ENCODE measurements at places on chromosomes 3 and 15.

GRCh38 chr3:39082666-39083313 lies 24.6 kb downstream of the GORASP1 start:
- no peak for DNase-seq

- no peak for DNase-seq
Observed at GRCh38 chr3:29514170-29514569, 233.3 kb downstream of the RBMS3 start.

GRCh38 chr3:198028718-198029117 lies 68.7 kb downstream of the LMLN start:
- DNase-seq, result no peak

- DNase-seq, result no peak
Observed at GRCh38 chr15:80121546-80121945, 31.3 kb upstream of the FAH start.

GRCh38 chr15:77209221-77209620 lies 138.3 kb upstream of the TSPAN3 start:
- DNase-seq, result no peak

GRCh38 chr3:20511863-20512505 lies 326.0 kb upstream of the SGO1 start:
- peak; percentile 51 for DNase-seq

GRCh38 chr3:117417411-117417810 lies 707.8 kb downstream of the TUSC7 start:
- DNase-seq, result no peak

GRCh38 chr3:159907828-159908227 lies 80.8 kb upstream of the IL12A start:
- DNase-seq, result no peak

DNA sequence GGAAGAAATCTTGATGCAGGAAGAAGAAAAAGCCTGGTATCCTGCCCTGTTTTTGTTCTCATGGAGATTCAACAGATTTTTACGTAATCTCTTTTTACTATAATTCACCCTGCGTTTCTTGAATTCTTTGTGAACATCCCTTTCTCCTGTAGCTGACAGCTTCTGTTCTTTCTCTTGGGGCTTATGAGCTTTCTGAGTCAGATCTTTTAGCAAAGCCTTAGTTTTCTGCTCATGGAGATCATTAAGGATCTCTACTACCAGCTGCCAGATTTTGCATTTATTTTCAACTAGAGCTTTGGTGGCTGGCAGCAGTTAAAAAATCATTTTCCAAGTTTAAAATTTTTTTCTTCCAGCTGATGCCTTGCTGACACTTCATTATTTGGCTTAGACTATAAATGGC lies 51.6 kb downstream of the MOBP start:
- no peak for DNase-seq

DNA sequence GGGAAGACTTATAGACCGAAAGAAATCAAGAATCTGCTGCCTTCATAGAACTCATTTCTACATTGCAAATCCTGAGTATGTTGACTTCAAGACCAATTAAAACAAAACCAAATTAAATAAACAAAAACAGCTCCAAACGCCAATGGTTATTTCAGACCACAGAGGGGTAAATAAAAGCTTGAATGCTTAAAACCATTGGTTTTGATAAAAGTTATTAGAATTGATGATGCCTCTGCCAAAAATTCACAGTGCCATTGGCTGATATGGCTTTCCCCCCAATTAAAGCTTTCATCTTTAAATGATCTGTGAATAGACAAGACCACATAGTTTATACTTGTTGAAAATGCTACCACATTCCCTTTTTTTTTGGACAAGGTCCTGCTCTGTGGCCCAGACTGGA lies 188.5 kb downstream of the NFKBIZ start:
- no peak for DNase-seq

DNA sequence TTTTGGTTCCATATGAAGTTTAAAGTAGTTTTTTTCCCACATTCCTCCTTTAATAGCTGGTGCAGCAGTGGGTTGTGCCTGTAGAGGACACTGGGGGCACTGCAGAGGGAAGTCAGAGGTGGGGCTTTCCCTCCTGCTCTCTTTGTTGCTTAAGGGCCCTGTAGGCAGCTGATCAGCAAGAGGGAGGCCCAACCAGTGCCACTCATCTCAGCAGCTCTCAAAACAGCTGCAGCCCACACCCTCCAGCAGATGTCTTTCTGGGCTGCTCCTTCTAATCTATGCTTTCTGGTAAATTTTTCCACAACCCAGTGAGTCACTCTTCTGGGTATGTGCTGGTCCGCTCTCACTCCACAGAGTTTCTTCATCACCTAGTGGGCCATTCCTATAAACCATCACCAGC lies 263.8 kb downstream of the FEZF2 start:
- DNase-seq, result no peak

- peak; percentile 47 for DNase-seq
Observed at GRCh38 chr15:75640483-75641178, 607 bp upstream of the IMP3 start.

DNA sequence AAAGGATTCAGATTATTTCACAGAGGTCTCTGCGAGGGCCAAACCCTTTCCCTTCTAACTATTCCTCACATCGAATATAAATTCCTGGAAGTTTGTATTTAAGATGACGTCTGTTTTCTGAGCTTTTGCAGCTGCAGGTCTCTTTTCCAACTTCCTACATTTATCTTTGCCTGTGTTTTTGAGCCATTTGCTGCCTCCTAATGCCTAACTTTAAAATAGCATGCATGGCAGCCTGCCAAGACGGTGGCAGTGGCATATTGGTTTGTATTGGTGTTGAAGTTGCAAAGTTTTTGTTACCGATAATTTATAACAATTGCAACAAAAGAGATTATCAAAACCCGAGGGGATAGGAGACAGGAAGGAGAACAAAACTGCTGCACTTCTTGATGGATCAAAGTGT lies 187.1 kb upstream of the DNAJC19 start:
- peak; percentile 70 for DNase-seq

DNA sequence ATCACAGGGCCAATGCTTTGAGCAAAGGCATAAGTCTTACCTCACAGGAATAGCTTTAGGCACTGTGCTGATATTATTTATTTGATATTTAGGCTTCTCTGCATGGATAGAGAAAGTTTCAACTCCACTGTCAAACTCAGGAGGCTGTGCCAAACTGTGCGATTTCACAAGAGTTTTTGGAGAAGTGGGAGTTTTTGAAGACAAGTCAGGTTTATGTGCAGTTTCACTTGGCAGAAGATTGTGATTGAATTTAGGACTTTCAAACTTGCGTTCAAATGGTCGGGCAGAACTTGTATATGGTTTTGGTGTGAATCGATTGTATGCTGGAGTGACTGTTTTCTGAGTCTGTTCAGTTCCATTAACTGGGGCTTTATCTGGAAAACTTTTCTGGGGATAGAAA lies 113.7 kb downstream of the TJP1 start:
- DNase-seq, result no peak

- no peak for DNase-seq
Observed at GRCh38 chr15:86506401-86506800, 426.7 kb downstream of the AGBL1 start.

DNA sequence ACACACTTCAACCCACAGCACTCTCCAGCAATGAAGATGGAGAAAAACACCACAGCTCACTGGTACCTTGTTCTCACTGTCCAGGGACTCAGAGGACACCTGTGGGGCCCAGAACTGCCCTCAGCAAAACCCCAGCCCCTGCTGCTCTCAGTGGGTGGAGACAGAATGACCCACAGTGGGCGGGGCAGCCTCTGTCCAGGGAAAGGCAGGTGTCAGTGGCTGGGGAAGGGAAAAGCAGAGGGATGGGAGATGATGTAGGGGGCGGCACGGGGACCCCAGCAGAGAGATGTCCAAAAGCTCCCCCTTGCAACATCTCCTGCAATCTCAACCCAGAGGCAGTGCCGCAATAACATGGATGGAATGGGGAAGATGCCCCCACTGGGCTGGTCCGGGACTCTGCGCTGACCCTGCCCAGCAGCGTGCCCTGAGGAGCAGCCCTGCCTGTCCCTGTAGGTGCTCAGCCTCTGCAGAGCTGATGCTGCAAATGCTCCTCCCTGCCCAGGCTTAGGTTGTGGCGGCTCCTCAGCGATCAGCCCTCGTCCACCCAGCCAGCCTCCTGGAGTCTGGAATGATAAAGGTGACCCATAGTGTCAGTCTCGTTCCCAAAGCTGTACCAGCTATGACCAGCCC lies 193.9 kb downstream of the XXYLT1 start:
- DNase-seq, result no peak

DNA sequence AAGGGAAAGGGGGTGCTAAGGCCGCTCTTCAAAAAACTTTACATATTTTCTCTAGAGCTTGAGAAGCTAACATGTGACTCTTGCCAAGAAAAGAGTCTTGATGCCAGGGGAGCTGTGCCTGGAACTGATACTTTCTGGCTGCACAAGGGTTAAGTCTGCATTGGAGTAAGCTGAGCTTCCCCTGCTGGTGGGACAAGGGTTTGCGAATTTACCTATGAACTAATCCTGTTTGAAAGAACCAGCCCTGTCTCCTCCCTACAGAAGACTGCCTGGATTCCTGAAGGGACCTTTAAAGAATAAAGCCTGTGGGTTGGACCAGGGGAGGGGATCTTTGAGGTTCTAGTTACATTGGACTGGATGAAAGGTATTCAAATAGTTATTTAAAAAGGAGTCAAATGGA lies 58.3 kb upstream of the EPHA3 start:
- DNase-seq, result no peak

DNA sequence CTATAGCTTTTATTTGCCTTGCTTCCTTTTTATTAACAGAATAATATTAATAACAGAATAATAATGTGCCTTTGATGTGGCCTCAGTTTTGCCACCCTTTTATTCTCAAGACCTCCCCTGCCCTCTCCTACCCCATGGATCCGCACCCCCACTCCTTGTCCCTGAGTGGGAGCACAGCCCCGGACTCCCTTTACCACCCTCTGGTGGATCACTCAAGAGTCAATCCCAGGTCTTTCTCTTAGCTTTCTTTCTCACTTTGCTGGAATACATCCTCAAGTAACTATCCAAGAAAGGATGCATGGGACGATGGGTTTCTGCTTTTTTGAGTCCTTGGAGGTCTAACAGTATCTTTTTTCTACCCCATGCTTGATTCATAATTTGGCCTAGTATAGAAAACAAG lies 63.4 kb downstream of the KLF13 start:
- no peak for DNase-seq

GRCh38 chr15:89499156-89499555 lies 2.8 kb upstream of the RHCG start:
- DNase-seq, result no peak

DNA sequence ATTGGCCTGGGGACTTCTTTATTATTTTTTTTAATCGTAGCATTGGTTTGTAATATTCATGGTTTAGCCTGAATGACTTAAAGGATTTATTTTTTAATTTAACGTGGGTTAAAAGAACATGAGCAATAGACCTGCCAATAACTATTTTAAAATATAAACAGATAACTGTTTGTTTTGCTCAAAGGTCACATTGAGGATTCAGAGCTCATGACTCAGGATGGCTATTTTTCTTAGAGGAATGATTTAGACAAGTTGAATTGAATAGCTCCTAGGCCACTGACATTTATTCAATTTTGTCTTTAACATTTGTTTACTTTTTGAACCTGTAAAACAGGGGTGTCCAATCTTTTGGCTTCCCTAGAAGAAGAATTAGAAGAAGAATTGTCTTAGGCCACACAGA lies 68.5 kb downstream of the ITPR1 start:
- DNase-seq, result no peak

GRCh38 chr3:119173325-119173724 lies at the start of gene UPK1B:
Gene UPK1B, plus strand, starts transcription at chr3:119173598. Its CDS starts 13,144 bp downstream, at chr3:119186742.
- no peak for DNase-seq

GRCh38 chr3:121942116-121942786 lies 48.0 kb downstream of the SLC15A2 start:
- no peak for DNase-seq

DNA sequence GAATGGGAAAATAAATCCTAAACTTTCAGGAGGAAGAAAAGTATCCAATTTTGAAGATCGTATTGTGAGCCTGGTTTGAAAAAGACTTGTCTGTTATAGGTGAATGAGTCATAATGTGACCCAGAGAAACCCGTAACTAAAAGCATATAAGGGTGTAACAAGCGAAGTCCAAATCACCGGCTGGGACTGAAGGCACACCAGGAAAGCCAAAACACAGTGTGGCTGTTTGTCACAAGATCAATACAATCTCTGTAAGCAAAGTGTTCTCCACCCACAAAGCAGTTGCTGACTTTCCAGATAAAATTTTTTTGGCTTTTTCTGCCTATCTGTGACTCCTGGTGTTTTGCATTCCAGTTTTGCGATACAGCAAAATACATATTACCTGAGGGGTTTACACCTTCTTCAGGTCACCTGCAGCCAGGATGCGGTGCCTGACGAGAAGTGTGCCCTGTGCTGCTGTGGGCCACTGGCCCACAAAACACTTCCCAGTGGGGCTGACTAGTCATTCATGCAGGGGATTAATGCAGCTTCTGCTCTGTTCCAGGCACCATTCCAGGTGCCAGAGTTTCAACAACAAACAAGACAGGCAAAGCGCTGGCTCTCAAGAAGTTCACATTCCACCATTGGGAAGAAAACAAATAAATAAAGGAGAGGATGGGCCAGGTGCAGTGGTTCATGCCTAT lies 14.4 kb downstream of the HES1 start:
- DNase-seq, result no peak

DNA sequence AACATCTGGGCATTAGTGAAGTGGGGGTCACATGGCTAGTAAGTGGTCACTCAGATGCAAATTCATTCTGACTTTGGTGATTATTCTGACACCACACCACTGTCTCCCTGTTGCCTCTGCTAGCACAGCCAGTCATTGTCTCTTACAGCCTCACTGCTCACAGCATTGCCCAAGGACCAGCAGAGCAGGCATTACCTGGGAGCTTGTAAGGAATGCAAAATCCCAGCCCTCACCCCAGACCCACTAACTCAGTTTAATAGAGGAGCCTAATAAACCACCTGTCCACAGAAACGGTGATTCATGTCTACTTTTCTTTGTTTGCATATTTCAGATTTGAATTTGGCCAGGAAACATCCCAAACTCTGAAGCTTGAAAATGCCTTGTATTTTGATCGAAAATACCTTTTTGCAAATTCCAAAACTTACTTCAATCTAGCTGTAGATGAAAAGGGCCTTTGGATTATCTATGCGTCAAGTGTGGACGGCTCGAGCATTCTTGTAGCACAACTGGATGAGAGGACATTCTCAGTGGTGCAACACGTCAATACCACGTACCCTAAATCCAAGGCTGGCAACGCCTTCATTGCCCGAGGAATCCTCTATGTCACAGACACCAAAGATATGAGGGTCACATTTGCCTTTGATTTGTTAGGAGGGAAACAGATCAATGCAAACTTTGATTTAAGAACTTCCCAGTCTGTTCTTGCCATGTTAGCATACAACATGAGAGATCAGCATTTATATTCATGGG lies 62.7 kb downstream of the GLDN start:
- DNase-seq, result no peak

DNA sequence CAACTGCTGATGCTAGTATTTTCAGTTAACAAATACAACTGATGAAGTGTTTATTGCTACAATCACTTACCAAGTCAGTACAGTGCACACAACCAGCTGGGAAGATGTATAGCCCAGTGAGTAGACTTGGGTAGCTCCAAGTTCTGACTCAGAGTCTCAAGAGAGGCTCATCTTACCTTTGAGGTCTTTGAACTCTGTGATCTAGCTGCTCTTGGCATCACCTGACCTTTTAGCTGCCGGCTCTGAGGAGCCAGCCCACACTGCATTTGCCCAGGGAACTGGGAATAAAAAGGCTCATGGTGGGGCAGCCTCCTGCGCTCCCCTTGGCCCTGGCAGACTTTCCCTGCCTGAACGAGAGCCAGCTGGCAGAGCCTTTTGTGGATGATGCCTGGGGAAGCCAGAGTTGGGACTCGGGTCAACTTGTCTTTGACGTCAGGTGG lies 82.6 kb downstream of the CEMIP start:
- no peak for DNase-seq

- DNase-seq, result no peak
Observed at GRCh38 chr15:66621491-66622467, 56.0 kb upstream of the LCTL start.
